ENCODE measurements at places on chromosomes 11 and 22.

DNA sequence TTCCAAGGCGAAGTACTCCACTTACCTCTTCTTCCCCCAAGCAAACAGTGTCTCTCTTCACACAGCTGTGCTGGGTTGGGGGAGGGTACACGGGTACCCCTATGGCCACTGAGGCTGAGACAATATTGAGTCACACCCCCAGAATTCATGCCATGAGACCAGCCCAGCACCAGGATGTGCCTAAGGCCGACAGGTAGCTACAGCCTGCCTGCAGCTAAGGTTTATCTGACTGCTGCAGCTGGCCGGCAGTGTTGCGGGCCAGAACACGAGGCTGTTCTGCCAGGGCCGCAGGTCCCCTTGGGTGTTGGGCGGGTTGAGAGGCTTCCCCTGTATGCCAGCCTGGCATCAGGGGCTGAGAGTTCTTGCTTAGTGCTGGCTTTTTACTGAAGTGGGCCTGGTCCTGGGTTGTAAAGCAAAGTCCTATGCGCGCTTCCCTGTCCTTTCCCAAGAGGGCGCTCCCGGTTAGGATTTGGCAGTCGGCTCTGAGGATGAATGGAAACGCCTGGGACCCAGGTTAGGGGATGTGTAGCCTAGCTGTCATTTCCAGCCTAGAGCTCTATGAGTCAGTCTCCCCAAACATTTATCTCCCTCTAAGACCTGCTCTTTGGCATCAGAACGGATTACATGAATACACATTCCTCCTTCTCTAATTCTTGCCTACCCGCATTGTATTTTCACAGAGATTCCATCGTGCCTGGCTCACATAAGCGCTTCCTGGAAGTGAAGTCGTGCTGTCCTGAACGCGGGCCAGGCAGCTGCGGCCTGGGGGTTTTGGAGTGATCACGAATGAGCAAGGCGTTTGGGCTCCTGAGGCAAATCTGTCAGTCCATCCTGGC lies 7.1 kb downstream of the USP18 start:
- no peak for DNase-seq

- DNase-seq = no peak
These were observed 4.3 kb downstream of the PPM1F start for GRCh38 chr22:21948390-21948789.

GRCh38 chr11:119709638-119710346 lies 19.2 kb downstream of the NECTIN1 start:
- DNase-seq = no peak

GRCh38 chr11:25902476-25902875 lies 429.5 kb upstream of the ANO3 start:
- DNase-seq = no peak

GRCh38 chr11:63816166-63816565 lies 2.9 kb downstream of the SPINDOC start:
- no peak for DNase-seq

GRCh38 chr11:81787584-81788049 lies 946.0 kb downstream of the FAM181B start:
- DNase-seq = no peak

GRCh38 chr22:27420817-27421361 lies 380.7 kb downstream of the MN1 start:
- no peak for DNase-seq

Measured in central memory CD8-positive, alpha-beta T cell (primary cell).